ENCODE measurements at places on chromosomes 3 and 15. TPM values are rescaled to one million over a fixed set of nuclear protein-coding genes. Genes with fewer than 3 reads are reported as not detected.

DOCK3 gene
- 1.00 TPM for total RNA-seq

TYRO3 gene
- total RNA-seq: 1.1 TPM

NOX5 gene
- not detected for total RNA-seq

TGM5 gene
- not detected for total RNA-seq

FHIT gene
- total RNA-seq: 39.4 TPM

ATP13A4 gene
- 1.6 TPM for total RNA-seq

HYAL2 gene
- 4.3 TPM for total RNA-seq

SYNPR gene
- not detected for total RNA-seq

WNT5A gene
- not detected for total RNA-seq

HIGD2B gene
- not detected for total RNA-seq

FBXW12 gene
- not detected for total RNA-seq

SAMD7 gene
- not detected for total RNA-seq

GMNC gene
- total RNA-seq: not detected
